Activated naive CD4-positive, alpha-beta T cell (primary cell): ENCODE measurements at places on chromosomes 3 and 15.

DNA sequence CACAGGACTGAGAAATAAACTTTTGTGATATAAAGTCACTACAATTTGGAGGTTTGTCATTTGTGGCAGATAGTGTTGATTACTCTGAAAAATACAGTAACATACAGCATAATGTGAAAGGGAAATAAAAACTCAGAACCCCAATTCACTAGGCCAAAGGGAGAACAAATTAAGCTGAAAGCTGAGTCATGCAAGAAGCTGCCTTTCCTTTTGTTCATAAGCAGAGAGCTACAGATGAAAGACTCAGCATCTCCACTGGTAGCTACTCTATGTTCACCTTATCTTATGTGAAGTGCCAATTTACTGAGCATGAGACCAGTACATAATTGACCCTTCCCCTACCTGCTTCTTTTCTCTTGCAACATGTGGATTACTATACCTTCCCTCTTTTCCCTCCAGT lies 19.3 kb upstream of the SLTM start:
- no peak for DNase-seq

DNA sequence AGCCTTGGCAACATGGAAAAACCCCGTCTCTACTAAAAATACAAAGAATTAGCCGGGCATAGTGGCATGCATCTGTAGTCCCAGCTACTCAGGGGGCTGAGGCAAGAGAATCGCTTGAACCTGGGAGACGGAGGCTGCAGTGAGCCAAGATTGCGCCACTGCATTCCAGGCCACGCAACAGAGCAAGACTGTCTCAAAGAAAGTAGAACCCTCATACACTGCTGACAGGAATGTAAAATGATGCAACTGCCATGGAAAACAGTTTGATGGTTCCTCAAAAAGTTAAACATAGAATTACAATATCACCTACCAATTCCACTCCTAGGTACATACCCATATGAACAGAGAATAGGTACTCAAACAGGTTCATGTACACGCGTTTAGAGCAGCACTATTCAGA lies 158.9 kb downstream of the TBC1D5 start:
- DNase-seq = no peak

DNA sequence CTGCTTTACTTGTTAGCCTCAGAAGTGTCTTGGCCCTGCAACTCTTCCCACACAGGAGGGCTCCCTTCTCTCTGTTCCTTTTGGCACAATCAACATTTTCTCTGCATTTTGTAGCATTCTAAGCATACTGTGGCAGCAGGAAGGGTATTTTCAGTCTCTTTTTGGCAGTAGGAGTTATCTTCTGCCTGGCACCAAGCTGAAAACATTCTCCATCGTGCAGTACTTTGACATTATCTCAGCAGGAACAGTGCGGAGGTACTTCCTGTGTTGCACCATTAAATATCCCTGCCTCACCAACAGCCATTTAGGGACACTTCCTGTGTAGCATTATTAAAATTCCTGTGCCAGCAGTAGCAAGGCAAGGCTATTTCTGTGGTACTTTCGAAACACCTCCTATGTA lies 233.2 kb upstream of the SEMA6D start:
- no peak for DNase-seq

GRCh38 chr3:107756649-107757048 lies 233.9 kb downstream of the BBX start:
- DNase-seq = no peak

GRCh38 chr3:171383206-171384018 lies 76.8 kb downstream of the TNIK start:
- no peak for DNase-seq

GRCh38 chr3:148971401-148972163 lies 19.8 kb upstream of the GYG1 start:
- DNase-seq = no peak
